ENCODE measurements at places on chromosomes 13 and 19.

DNA sequence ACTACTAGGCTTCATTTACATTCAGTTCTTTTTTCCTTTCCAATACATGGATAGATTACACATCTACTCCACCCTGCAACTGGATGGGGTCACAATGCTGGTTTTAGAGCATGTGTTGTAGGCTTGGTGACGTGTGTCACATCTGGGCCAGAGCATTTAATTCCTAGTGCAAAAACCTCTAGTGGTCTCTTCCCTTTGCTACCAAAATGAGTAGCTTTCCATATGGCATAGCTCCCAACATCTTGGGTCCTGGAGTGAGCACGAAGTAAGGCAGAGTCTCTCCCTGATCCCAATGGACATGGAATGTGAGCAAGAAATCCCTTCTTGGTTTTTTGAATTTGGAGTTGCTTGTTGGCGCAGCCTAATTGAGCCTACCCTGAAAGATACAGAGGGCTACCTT, 51.7 kb downstream of the TNFSF11 start:
- DNase-seq: no peak

DNA sequence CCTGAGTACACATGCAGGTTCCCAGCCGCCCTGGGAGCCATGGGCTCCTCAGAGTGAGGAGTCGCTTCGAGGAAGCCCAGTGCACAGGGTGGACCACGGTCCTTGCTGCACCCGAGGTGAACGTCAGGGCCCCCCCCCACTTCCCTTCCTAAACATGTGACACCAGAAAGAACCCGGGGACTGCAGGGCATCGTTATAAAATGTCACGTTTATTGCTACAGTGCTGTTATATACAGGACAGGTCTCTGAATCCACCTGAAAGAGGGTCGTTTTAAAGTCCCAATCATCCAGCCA, 3.8 kb upstream of the UQCR11 start:
- no peak for DNase-seq

GRCh38 chr19:50876456-50876855, 3.2 kb downstream of the KLK2 start:
- DNase-seq: no peak

- DNase-seq: no peak
Observed at GRCh38 chr13:112435973-112436372, 59.8 kb downstream of the SPACA7 start.

- DNase-seq: no peak
Observed at GRCh38 chr13:102704238-102705058, 9.6 kb upstream of the METTL21C start.

DNA sequence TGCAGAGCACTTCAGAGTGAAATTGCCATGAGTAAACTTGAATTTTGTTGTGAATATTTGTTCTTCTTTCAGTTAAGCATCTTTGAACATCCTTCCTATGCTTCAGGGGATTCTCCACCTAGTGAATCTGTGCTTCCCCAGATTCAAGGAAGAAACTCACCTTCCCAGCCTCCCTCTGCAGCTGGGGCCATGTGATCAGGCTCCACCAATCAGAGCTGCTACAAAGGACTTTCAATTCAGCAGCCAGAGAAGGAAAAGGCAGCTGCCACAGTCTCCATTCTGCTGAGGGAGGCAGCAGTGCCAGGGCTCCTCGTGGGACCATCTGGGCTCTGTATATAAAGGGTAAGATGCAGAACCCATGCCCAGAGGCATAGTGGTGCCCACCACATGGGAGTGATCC, 89.7 kb upstream of the SIAH3 start:
- no peak for DNase-seq

DNA sequence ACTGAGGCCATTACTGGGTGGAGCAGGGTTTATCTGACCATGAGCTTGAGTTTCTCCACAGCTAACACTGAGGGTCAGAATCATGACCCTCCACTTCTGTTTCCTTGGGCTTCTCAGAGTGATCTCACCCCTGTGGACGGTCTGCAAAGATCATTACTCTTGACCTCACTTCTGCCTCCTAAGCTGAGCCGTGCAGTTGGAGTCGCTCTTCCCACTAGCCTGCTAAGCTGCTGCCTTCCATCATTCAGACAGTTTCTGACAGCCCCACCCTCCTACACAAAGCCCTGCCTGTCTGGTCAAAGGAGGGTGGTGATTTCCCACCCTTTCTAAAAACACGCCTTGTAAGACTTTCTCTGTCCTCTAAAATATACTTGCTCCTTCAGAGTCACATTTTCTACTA, 9.3 kb upstream of the FRY start:
- no peak for DNase-seq

GRCh38 chr13:34164582-34164981, 346.6 kb downstream of the RFC3 start:
- no peak for DNase-seq

DNA sequence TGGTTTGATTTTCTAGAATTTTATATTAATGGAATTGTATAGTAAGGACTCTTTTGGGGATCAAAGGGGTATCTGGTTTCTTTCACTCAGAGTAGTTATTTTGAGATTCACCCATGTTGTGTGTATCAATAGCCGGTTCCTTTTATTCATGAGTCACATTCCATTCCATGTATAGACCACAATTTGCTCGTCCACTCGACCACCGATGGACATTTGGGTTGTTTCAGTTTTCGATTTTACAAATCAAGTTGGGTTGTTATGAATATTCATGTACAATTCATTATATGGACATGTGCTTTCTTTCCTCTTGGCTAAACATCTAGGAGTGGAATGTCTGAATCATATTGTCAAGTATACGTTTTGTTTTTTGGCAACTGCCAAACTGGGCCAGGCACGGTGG, 9.6 kb upstream of the EMP3 start:
- DNase-seq: no peak

GRCh38 chr19:4313847-4314490, 9.6 kb downstream of the FSD1 start:
- no peak for DNase-seq

GRCh38 chr13:90171649-90172048, 1175.8 kb upstream of the MIR17HG start:
- no peak for DNase-seq

DNA sequence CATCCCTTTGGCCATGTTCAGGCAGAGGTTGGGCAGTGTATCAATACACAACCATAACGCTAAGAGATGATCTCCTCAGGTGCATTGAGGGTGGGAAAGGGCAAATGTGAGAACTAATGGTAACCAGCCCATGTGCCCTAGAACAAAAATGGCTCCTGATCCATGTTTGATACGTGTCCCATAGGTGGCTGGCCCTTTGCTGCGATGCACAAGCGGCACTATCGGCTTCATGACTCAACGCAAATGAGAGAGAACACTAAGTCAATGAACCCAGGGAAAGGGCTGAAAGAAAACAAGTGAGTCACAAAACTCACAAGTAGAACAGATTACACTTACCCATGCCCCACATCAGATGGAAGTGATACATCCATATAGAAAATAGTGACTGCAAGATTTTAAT, 201.7 kb downstream of the ABCC4 start:
- DNase-seq: no peak

GRCh38 chr13:48586591-48587103, 53.8 kb upstream of the RCBTB2 start:
- no peak for DNase-seq

DNA sequence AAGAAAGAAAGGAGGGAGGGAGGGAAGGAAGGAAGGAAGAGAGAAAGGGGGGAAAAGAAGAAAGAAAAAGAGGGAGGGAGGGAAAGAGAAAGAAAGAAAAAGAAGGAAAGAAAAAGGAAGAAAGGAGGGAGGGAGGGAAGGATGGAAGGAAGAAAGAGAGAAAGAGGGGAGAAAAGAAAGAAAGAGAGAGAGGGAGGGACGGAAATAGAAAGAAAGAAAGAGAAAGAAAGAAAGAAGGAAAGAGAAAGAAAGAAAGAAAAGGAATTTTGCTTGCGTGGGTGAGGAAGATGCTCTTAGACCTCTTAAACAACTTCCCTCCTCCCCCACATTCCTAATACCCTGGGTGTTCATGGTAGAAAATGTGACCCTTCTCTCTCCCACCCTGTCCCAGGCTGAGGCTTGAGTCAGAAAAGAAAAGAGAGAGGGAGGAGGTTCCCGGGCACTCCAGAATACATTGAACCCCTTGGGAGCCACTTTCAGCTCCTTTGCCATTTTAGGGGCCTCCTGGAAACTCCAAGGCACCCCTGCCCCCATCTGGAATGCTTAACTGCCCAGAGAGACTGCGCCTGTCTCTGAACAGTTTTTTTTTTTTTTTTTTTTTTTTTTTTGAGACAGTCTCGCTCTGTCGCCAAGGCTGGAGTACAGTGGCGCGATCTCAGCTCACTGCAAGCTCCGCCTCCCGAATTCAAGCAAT, 9.2 kb upstream of the KANK3 start:
- DNase-seq: peak; percentile 59

GRCh38 chr19:35123573-35123972, 8.0 kb downstream of the FXYD3 start:
- DNase-seq: no peak

GRCh38 chr13:99661791-99662190, 160.5 kb downstream of the TM9SF2 start:
- DNase-seq: no peak

- no peak for DNase-seq
Observed at GRCh38 chr13:88617176-88617575, 946.0 kb downstream of the SLITRK5 start.

DNA sequence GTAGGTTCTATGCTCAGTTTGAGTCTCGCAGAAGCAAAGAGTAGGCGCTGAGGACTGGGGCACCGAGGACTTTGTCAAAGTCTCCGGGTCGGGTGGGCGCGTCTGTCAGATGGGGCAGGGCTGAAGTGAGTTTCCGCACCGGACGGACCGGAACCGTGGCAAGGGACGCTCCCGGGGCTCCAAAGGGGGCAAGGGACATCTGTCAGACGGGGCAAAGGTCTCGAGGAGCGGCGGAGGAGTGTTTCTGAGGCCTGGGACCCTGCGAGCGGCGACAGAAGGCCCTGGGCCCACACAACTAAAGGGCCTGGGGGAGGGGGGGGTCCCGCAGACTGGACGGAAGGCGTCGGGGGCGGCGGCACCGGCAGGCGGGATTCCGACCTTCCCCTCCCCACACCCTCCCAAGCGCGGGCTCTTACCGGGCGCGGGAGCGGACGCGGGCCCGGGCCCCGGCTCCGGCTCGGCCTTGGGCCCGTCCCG, 13.3 kb upstream of the AKAP8L start:
- DNase-seq: peak; percentile 23

DNA sequence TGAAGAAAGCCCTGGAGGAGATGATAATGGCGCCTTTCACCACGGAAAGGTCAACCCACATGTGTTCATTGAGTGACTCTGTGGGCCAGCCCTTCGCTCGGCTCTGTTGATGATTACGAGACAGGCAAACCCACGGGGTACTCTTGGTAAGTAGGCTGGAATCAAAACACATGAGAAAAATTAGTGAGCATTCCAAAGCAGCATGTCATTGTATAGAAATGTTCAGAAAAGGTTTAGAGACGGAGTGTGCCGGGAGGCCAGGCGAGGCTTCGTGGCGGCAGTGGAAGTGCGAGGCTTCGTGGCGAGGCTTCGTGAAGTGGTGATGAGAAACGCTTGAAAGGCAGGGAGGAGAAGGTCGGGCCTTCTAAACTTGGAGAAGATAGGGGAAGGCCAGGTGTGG, 144.3 kb downstream of the ZNF536 start:
- no peak for DNase-seq

DNA sequence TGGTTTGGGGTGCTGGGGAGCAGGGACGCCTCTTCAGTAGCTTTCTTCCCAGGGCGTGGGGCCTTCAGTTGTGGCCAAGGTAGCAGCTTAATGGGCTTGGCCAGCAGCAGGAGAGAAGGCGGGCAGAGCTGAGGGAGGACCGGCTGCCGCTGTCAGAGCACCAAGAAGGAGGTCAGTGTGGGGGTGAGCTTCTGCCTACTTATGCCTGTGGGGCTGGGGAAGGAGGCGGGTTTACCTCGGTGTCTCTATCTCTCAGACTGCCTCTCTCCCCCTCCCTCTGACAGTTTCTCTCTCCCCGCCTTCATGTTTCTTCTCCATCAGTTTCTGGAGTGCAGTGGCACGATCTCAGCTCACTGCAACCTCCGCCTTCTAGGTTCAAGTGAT, at the start of gene CAPN12:
TSS of gene CAPN12 (minus strand) at position 177 of the 384 bp plus-strand sequence. CDS start 309 bp downstream, outside the sequence.
- DNase-seq: no peak

DNA sequence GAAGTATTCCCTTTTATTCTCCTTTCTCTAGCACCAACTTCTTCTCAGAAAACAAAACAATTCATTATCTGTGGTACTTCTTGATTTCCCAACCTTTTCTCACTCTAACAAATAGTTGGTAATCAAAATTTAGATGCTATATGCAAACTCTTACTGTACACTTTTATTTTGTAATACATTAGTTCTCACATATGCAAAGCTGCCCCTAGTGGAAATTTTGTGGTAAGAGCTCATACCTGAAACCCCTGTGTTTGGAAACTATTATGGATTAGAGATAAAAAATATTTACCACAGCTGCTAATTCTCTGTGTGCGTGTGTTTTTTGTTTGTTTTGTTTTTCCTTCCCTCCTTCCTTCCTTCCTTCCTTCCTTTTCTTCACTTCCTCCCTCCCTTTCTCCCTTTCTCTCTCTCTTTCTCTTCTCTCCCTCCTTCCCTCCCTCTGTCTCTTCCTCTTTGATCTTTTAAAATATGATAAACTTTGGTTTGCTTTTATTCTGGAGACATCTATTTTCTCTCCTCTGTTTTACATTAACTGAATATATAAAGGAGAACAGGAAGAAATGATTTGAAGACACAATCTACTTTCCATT, 537.4 kb downstream of the SLITRK6 start:
- no peak for DNase-seq
